Suprapubic skin (tissue), 4 donors: ENCODE measurements at places on chromosomes 11 and 22. TPM values are rescaled to one million over a fixed set of nuclear protein-coding genes. Genes with fewer than 3 reads are reported as not detected.

DNA sequence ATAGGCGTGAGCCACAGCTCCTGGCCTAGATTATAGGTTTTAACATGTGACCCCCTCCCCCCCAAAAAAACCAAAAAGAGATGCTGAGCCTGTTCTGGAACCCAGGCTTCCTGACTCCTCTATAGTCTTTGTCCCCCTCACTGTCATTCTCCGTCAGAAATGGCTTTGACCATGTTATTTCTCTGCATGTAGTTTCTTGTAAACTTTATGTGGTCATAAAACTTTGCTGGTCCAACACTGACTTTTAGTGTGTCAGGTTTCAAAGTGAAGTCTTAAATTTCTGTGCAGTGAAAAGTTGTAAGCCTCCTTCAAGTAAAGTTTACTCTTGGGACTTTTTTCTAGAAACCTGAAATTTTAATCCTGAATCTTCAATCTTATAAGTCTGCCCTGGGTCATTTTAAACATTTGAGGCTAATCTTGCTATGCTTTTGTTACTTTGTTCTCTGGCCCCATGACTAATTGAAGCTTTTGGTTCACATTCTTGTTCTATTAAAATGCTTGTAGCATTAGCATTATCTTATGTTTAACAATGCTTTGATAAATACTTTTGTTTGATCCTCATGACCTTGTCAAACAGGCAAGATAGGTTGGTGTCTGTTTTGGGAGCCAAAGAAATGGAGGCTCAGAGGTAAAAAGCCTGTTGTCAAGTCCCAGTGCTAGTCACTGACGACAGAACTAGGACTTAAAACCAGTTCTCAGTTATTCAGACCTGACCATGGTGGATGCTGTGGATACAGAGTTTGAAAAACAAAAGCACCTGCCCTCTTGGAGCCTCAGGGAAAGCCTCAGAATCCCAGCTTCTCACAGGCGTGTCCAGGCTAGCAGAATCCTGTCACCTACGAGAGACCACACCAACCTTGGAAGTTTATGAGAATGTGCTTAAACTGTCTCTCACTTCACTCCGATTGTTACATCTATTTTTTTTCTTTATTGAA is 87.7 kb upstream of the HORMAD2 start:
- no peak overlapping the region for H3K27ac ChIP-seq
- H3K4me1 ChIP-seq: peaks cover 22% of the 10 kb centered on the region
- no peaks in the 10 kb centered on the region for H3K27me3 ChIP-seq
- peaks cover 27% of the 10 kb centered on the region for H3K36me3 ChIP-seq

DNA sequence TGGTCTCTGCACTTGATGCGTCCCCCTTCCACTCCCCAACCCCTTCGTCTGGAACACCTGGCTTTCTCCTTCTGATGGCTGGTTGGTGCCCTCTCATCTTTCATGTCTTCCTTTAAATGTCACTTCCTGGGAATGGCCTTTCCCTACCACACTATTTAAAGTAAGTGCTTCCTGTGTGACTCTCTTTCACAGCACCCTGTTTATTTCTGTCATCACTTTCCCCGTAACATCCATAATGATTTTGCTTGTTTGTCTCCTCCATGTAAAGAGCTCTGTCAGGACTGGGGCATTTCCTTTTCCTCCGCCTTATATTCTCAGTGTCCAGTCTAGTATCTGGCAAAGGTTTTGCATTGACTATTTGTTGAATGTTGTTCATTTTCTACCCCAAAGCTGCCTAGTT is 143.0 kb downstream of the DBX1 start:
- H3K27me3 ChIP-seq: no peaks in the 10 kb centered on the region
- H3K36me3 ChIP-seq: no peaks in the 10 kb centered on the region
- no peak for DNase-seq
- H3K4me3 ChIP-seq: no peak overlapping the region
- H3K4me1 ChIP-seq: no peaks in the 10 kb centered on the region

DNA sequence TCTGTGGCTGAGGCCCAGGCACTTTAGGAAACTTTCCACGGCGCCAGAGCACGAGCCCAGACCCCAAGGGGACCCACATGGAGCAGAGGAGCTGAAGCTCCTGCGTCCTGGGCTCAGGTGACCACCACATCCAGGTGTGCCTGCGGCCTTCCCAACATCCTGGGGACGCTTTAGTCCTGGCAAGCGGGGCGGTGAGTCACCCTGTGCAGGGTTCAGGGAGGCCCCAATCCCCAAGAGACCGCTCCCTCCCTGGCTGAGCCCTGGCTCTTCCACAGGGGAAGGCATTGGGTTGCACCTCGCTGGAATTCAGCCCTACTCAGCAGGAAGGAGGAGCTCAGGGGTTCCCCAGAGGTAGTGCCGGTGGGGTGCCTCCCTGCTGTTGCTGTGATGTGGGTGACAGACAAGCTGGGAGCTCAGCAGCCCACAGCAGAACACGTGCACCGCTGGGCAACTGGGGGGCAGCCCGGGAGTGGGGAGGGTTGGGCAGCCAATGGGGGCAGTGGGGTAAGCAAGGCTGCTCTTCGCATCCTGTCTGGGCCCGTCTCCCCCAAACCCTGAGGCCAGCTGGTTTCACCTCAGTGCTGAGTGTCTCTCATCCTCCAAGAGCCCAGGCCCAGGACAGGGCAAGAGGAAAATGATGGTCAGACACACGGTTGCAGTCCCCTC is 802.8 kb downstream of the BRD1 start:
- no peak overlapping the region for H3K4me3 ChIP-seq
- H3K4me1 ChIP-seq: no peaks in the 10 kb centered on the region
- peaks cover 70% of the 10 kb centered on the region for H3K27me3 ChIP-seq

GRCh38 chr11:8721609-8722500 is 39.3 kb downstream of the RPL27A start:
- H3K4me3 ChIP-seq: no peak overlapping the region
- H3K27me3 ChIP-seq: no peaks in the 10 kb centered on the region
- no peak for DNase-seq

DNA sequence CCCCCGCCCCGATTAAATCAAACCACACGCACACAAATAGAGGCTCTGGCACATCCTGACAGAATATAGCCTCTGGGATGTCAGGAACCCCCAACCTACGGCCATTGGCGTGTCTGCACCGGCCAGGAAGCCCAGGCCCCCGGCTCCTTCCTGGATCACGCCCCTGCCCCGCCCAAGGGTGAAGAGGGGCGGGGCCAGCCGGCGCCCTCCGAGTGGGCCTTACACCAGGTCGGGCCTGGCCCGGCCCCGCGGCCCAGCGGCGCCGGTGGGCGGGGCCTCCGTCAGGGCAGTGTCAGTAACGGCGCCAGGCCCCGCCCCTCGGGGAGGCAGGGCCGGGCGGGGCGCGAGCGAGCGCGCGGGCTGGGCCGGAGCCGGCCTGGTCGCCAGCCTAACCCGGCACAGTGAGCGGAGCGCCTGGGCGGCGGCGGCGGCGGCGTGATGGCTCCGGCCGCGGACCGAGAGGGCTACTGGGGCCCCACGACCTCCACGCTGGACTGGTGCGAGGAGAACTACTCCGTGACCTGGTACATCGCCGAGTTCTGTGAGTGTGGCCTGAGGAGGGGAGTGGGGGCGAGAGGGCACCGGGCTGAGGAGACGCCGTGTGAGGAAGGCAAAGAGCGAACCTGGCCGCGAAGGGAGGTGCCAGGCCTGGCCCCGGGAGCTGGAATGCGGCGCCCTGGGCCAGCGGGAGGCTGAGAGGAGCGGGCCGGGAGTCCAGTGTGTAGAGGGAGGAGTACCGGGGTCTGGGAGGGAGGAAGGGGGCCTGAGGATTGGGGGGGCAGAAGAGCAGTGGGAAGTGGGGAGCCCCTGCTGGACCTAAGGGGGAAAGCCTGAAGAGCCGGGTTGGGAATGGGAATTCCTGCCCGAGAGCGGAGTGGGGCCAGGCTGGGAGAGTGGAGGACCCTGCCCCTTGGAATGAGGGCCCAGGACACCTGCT is at the start of gene ACER3:
Gene ACER3, plus strand, starts transcription at position 380 of the 937 bp plus-strand sequence. Its CDS starts 59 bp downstream, at position 439.
- DNase-seq: peak; percentile 93
- no peaks in the 10 kb centered on the region for H3K36me3 ChIP-seq
- peak within 1 kb of the TSS; percentile 81 for H3K4me3 ChIP-seq
- H3K27me3 ChIP-seq: no peaks in the 10 kb centered on the region
- H3K27ac ChIP-seq: peak within 1 kb of the TSS; percentile 91

GRCh38 chr11:5611627-5612026 is 13.2 kb upstream of the TRIM34 start:
- H3K4me3 ChIP-seq: no peak overlapping the region
- no peak for DNase-seq
- no peak overlapping the region for H3K27ac ChIP-seq
- H3K4me1 ChIP-seq: no peaks in the 10 kb centered on the region
- H3K36me3 ChIP-seq: no peaks in the 10 kb centered on the region
- H3K27me3 ChIP-seq: no peaks in the 10 kb centered on the region

DNA sequence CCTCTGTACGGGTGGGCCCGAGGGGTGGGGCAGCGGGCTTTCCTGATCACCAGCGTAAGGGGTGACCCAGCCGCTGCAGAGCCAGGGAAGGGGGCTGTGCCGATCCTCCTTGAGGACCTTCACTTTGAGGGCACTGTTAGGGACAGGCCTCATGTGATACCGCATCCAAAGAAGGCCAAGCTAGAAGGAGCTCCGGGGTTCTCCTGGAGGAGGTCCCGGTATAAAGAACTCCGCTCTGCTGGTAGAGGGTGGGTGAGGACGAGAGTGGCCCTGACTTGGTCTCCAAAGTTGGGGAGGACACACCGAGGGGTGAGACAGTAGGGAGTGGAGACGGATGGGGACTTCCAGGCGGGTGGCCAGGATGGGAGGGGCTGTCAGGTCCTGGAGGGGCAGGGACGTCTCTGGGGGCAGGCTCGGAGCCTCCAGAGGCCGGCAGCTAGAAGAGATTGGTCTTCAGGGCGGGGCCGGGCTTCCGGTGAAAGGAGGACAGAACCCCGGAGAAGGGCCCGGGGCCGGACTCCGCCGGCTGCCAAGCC is 4.6 kb downstream of the PHOX2A start:
- peaks cover 35% of the 10 kb centered on the region for H3K36me3 ChIP-seq
- H3K4me1 ChIP-seq: peaks cover 51% of the 10 kb centered on the region
- peak; percentile 84 for DNase-seq
- H3K27ac ChIP-seq: peak overlapping the region; percentile 41

- H3K27ac ChIP-seq: peak overlapping the region; percentile 92
- H3K4me3 ChIP-seq: peak overlapping the region; percentile 89
- no peaks in the 10 kb centered on the region for H3K36me3 ChIP-seq
Observed at GRCh38 chr11:10303558-10304363, 1.1 kb upstream of the ADM start.

DNA sequence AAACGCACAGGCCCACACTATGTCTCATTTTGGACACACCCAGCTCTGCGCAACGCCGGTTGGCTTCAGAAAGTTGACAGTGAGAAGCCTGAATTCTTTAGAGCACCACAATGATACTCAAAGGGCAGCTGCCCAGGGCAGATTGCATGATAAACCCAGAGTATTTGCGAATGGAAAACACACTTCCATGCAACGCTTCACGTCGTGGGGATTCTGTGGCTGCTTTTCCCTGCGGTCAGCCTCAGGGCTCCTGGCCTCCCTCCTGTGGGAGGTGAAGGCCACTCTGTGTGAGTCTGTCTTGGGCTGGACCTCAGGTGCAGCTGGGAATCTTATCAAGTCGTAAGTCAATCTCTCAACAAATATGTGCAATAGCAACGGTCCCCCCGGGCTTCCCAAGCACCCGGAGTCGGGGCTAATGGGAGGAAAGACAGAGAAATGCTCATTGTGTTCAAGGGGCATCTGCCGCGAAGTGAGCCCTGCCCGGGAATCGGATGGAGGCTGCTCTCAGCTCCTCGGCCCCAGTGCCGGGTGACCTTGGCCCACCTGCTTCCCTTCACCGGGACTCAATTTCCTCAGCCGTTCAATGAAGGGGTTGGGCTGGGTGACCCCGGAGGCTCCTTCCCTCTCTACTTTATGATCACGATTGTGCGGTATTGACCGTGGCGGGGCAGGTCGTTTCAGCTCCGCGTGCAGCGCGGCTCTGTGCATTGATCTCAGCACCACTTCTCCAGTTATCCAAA is 623.6 kb downstream of the BRD1 start:
- no peak overlapping the region for H3K4me3 ChIP-seq
- H3K4me1 ChIP-seq: no peaks in the 10 kb centered on the region
- H3K27me3 ChIP-seq: peaks cover 31% of the 10 kb centered on the region

- DNase-seq: no peak
- peaks cover 5% of the 10 kb centered on the region for H3K27me3 ChIP-seq
- peaks cover 28% of the 10 kb centered on the region for H3K4me1 ChIP-seq
- H3K36me3 ChIP-seq: no peaks in the 10 kb centered on the region
Observed at GRCh38 chr11:73340164-73340563, 32.1 kb downstream of the ARHGEF17 start.

DNA sequence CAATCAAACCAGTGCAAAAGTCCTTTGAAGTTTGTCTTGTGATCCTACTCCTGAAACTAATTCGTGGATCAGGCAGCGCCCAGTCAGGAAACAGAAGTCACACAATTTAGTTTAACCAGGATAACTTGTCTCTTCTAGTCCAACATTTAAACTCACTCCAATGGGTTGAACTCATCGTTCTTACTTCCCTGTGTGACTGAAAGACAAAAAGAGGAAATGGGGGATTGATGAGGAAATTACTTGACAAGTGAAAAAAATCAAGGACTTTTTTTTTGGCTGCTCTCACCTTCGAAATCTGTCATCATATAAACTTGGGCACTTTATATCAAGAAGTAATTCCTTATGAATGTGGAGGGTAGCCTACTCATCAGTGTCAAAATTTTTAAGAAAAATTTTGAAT is 78.4 kb downstream of the HSD17B12 start:
- H3K4me3 ChIP-seq: no peak overlapping the region
- no peak for DNase-seq
- peaks cover 25% of the 10 kb centered on the region for H3K36me3 ChIP-seq
- no peaks in the 10 kb centered on the region for H3K27me3 ChIP-seq
- no peak overlapping the region for H3K27ac ChIP-seq

- no peak for DNase-seq
- peak overlapping the region; percentile 81 for H3K4me3 ChIP-seq
- H3K4me1 ChIP-seq: peaks cover 95% of the 10 kb centered on the region
Observed at GRCh38 chr22:39240831-39241793, 3.7 kb downstream of the PDGFB start.

GRCh38 chr11:27294654-27295053 is 68.4 kb downstream of the CCDC34 start:
- no peak overlapping the region for H3K27ac ChIP-seq
- H3K4me1 ChIP-seq: peaks cover 8% of the 10 kb centered on the region
- H3K27me3 ChIP-seq: no peaks in the 10 kb centered on the region
- DNase-seq: no peak

DNA sequence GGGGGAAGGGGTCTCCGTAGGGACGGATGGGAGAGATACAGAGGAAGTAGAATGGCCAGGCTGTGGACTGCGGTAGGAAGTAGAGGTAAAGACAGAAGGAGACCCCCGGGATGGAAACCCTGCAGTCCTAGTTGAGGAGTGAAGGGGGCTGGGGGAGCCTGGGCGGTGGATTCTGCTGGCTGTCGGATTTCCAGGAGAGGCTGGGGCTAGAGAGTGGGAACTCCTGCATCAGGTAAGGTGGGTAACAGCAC is 727 bp upstream of the SCARF2 start:
- H3K4me1 ChIP-seq: peaks cover 36% of the 10 kb centered on the region
- H3K36me3 ChIP-seq: peaks cover 16% of the 10 kb centered on the region
- H3K27ac ChIP-seq: peak overlapping the region; percentile 72
- H3K27me3 ChIP-seq: peaks cover 37% of the 10 kb centered on the region
- H3K4me3 ChIP-seq: peak overlapping the region; percentile 59

- no peak overlapping the region for H3K27ac ChIP-seq
- no peak overlapping the region for H3K4me3 ChIP-seq
- H3K36me3 ChIP-seq: peaks cover 54% of the 10 kb centered on the region
Observed at GRCh38 chr11:9787260-9787659, 123.4 kb downstream of the SWAP70 start.

GRCh38 chr11:92776676-92777075 is 192.8 kb upstream of the MTNR1B start:
- no peaks in the 10 kb centered on the region for H3K36me3 ChIP-seq
- no peak for DNase-seq
- no peaks in the 10 kb centered on the region for H3K4me1 ChIP-seq

- peaks cover 29% of the 10 kb centered on the region for H3K27me3 ChIP-seq
- H3K4me3 ChIP-seq: no peak overlapping the region
- no peak for DNase-seq
- H3K4me1 ChIP-seq: peaks cover 6% of the 10 kb centered on the region
- no peak overlapping the region for H3K27ac ChIP-seq
Observed at GRCh38 chr11:1153951-1154493, 3.7 kb upstream of the MUC5AC start.

JAML gene
- total RNA-seq: 4.9 TPM

DBX1 gene
- total RNA-seq: not detected

ARHGAP20 gene
- total RNA-seq: 2.1 TPM
